NCI-H526 (cell line): ENCODE measurements at places on chromosomes 6 and 20.

DNA sequence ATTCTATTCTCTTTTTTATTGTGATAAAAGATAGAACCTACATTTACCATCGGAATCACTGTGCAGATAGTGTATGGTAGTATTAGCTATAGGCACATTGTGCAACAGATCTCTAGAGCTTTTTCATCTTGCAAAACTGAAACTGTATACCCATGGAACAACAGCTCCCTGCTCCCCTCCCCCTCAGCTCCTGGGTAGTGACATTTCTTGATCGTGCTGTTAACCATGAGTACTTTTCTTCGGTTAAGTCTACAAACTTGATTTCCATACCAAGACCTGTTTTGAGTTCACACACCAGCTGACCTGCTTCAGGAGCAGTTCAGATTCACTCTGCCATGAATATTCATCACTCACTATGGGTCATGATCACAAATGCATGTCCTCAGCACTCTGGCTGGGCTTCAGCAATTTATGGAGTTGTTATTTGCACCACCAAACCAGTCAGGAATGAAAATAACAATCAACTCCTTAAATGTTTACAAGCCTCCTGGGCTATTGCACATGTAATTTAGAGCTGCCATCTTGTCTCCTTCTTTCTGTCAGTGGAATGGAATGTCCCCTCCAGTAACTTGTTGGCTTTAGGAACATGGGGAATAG is 32.8 kb downstream of the PRDM1 start:
- no peak for DNase-seq

GRCh38 chr6:151005896-151006632 is 140.6 kb downstream of the MTHFD1L start:
- DNase-seq: no peak

DNA sequence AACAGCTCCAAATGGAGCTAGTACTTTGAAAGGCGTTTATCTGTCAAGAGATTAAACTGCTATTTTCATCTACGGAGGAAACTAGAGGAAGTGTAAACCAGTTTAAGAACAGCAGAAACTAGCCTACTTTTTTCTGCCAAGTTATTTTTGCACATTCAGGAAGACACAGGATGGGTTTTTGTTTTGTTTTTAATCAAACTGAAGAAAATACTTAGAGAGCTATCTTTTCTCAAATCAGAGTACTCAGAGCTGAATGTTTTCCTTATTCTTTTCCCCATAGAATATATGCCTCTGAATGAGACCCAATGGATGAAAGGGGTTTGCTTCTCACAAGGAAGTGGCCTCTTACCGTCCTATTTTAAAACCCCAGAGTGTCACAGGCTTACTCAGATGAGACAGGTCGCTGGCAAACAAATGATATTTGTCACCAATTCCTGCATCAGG is 538.5 kb downstream of the CD83 start:
- DNase-seq: no peak

GRCh38 chr20:3358676-3359340 is 48.7 kb downstream of the DNAAF9 start:
- DNase-seq: no peak

DNA sequence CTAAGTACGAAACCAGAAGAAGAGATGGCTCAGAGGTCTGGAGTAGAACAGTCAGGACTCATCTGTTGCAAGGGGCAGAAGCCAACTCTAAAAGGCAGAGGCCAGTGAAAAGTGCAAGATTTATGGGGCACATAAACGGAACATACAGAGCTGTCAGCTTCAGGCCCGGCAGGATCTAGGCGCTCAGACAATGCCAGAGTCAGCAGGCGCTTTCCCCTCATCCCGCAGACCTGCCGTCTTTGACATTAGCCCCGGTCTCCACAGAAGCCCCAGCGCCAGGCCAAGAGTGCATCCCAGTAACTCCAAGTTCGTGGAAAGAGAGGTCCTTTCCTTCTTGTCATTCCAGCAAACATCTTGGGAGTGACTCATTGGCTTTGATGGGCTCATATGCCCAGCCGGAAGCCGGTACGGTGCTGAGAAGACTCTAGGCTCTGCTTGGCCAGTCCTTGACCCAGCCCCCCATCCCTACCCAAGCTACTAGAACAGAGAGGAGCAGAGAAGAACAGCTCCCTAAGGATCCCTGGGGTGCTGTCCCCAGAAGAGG is 260.9 kb downstream of the TAF4 start:
- DNase-seq: no peak

GRCh38 chr6:56096946-56097621 is 150.3 kb downstream of the COL21A1 start:
- no peak for DNase-seq

- peak; percentile 78 for DNase-seq
These were observed 36.5 kb upstream of the BCLAF1 start for GRCh38 chr6:136326038-136326553.

- DNase-seq: no peak
These were observed 139.9 kb downstream of the BMP7 start for GRCh38 chr20:57126481-57127092.

DNA sequence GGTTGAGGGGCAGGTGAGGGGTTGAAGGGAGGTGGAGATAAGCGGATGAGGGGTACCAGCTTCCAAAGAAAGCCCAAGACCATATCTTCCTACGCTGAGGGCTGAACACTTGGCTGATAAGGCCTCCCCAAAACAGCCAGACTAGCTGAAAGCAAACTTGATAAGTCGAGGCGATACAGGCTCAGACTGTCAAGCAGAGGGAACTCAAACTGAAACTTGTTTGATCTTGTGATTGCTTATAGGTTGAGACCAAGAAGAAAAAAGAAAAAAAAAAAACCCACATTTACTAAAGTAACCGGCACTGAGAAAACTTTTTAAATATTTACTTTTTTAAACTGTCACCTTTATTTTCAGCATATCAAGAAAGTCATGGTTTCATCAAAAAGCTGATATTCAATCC is 73.6 kb downstream of the TRERF1 start:
- DNase-seq: no peak

GRCh38 chr6:115783402-115784061 is 277.2 kb downstream of the FRK start:
- no peak for DNase-seq

DNA sequence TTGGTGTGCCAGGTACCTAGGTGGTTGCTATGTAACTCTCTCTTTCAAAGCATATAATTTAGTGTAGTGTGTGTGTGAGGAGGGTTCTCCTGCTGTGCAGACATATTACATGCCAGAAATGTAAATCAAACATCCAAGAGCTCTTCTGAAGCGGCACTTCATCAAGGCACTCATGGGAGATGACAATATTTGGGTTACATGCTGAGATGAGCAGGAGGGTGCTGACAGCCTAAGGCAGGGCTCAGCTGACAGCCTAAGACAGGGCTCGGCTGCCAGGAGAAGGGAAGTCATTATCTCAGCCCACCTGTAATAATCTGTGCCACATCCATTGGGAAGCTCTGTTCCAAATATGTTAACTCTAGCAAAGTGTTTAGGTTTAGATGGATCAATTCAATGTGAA is 39.1 kb downstream of the ADGRF5 start:
- DNase-seq: no peak

DNA sequence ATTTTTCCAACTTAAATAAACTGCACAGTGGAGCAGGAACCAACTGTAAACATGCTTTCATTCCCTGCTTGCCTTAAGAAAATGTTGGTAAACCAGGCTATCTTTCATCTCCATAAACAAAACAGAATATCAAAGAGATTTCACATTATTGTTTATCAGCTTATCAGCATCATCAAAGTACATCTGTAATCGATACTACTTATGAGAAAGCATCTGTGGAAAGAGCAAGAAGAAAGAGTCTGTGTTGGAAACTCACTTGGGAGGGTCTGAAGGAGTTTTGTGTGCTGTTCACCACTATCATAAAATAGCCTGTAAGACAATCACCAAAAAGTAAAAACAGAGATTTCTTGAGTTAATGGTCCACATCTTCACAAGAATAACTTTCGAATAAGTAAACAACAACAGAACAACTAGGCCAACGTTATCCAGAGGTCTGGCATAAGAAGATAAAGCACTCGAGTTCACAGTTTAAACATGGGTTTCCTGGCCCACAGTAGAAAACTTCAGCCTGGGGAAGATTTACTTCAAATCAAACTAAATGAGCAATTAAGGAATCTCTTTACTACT is 47.9 kb downstream of the EPB41L2 start:
- no peak for DNase-seq

GRCh38 chr6:28240471-28240870 is 11.6 kb downstream of the ZKSCAN4 start:
- DNase-seq: no peak

DNA sequence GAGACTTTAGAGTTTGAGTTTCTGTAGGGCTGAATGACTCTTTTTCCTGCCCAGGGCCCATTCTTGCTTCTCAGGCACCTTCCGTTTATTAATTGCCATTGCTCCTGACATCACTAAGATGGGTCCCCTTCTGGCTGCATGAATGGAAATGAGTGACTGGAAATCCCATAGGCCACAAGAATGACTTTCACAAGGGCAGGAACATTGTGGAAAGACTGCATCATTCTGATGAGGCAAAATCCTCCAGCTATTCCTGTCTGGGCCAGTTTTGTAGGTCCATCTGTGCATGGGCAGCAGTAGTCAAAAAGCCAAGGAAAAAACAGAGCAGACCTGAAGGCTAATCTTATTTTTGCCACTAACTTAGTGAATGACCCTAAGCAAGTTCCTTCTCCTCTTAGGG is 19.3 kb downstream of the TMEM74B start:
- no peak for DNase-seq

DNA sequence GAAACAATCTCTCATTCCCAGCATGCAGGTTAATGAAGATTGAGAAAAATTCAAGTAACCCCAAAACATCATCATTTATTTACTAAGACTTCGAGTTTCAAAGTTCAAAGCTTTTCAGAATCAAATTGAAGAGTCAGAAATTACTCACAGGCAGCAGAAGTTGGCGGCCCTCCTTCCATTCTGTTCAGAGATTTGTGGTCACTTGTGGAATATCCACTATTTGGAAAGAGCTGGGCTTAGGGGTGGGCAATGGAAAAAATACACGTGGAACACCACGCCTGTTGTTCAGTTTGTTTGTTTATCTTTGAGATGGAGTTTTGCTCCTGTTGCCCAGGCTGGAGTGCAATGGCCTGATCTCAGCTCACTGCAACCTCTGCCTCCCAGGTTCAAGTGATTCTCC is 108.6 kb upstream of the NAA20 start:
- DNase-seq: no peak

- no peak for DNase-seq
These were observed 142.4 kb upstream of the RIN2 start for GRCh38 chr20:19615629-19616028.

- no peak for DNase-seq
These were observed 102.8 kb downstream of the ATXN1 start for GRCh38 chr6:16658348-16659034.

- DNase-seq: no peak
These were observed 155.7 kb downstream of the AKAP7 start for GRCh38 chr6:131290955-131291354.

DNA sequence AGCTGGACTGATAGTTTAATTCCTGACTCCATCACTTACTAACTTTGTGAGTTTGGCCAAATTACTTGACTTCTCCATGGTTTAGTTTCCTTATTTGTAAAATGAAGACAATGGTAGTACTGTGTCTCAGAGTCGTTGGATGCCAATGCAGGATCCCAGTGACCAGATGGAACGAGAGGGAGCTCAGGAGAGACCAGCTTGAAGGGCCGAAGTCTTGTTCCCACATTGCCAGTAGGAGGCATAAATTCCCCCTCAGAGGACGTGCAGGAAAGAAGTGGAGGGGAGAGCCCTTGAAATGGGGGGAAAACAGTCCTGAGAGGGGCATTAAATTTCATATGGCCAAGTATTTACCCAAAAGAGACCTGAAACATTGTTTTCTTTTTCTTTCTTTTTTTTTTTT is 2.1 kb upstream of the MUC22 start:
- DNase-seq: no peak

- DNase-seq: no peak
These were observed 262.4 kb downstream of the PLCB1 start for GRCh38 chr20:8394308-8394945.

GRCh38 chr6:135250751-135251497 is 69.8 kb downstream of the MYB start:
- peak; percentile 100 for DNase-seq

- no peak for DNase-seq
These were observed 57.5 kb downstream of the IRF4 start for GRCh38 chr6:449057-449430.

GRCh38 chr20:61047515-61047914 is 204.5 kb upstream of the CDH4 start:
- no peak for DNase-seq

GRCh38 chr20:6756693-6757595 is 10.5 kb upstream of the BMP2 start:
- DNase-seq: no peak
